ENCODE measurements at places on chromosomes 4 and X.

DNA sequence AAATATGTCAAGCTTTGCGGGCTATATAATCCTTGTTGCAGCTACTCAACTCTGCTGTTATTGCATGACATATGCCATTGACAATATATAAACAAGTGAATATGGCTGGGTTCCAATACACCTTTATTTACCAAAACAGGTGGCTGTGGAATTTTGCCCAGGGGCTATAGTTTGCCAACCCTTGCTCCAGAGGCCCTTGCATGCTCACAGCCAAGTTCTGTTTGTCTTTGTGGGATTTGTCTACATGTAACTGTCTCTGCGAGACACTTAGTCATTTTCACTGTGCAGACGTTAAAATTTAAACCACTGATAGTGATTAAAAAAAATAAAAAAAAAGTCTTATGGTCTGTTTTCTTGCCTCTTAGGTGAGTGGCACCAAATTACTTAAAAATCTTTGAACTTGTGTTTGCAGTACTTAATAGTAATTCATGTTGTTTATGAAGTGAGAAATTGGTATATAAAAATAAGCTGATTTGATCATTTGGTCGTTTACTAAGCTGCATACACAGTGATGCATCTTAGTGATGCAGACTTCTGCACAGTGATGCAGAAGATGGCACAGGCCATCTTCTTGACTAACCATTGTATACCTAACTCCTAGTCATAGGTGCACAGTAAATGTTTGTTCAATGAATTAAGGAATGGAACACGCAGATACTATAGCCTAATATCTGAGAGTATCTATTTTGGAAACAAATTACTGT, 170.9 kb downstream of the FRMPD4 start:
- H3K27me3 ChIP-seq = no peaks in the 10 kb centered on the region
- H3K27ac ChIP-seq = no peak overlapping the region
- no peak overlapping the region for H3K4me3 ChIP-seq
- H3K36me3 ChIP-seq = no peaks in the 10 kb centered on the region
- H3K4me1 ChIP-seq = no peaks in the 10 kb centered on the region
- DNase-seq = no peak

DNA sequence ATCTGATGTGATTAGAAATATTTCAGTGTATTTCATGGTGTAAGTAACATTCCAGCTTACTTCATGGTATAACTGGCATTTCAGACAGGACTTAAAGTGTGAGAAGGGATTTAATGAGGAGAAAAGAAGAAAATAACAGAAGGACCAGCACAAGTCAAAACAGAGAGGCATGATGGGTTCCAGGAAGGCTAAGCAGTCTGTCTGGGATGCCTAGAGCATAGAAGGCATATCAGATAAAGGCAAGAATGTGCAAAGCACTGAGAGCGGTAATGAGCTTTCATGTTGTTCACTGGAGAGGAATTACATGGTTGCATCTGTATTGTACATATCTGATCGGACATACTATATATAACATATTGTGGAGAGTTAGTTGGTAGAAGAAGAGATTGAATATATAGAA, 54.2 kb downstream of the GRID2 start:
- H3K27me3 ChIP-seq = no peaks in the 10 kb centered on the region
- H3K36me3 ChIP-seq = no peaks in the 10 kb centered on the region
- DNase-seq = no peak
- no peak overlapping the region for H3K27ac ChIP-seq
- no peak overlapping the region for H3K4me3 ChIP-seq

GRCh38 chr4:76821641-76822040, 76.3 kb downstream of the SOWAHB start:
- DNase-seq = no peak
- no peaks in the 10 kb centered on the region for H3K4me1 ChIP-seq
- H3K4me3 ChIP-seq = no peak overlapping the region
- no peak overlapping the region for H3K27ac ChIP-seq
- H3K27me3 ChIP-seq = no peaks in the 10 kb centered on the region

DNA sequence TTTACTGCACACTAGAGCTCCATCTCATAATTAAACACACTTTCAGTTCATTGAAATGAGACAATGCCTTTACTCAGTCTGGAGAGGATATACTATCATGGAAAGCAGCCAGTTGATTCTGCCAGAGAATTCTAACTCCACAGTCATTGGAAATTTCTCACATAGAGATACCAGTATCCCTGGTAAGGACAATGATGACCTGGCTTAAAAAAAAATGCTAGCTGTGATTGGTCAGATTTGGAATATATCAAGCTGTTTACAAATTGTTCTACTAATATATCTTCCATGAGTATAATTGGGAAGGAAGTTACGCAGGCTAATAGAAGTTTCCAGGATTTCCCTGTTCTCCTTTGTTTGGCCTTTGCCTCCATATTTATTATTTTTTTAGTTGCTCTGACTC, 34.5 kb upstream of the TLL1 start:
- no peaks in the 10 kb centered on the region for H3K4me1 ChIP-seq
- DNase-seq = no peak
- H3K27me3 ChIP-seq = no peaks in the 10 kb centered on the region
- H3K27ac ChIP-seq = no peak overlapping the region
- no peaks in the 10 kb centered on the region for H3K36me3 ChIP-seq

GRCh38 chrX:151912780-151913179, at the start of gene MAGEA4:
Gene MAGEA4 (plus strand): TSS chrX:151912889. CDS start chrX:151923665, 10,776 bp downstream.
- no peak within 1 kb of the TSS for H3K4me3 ChIP-seq
- no peak within 1 kb of the TSS for H3K27ac ChIP-seq
- DNase-seq = no peak
- no peaks in the 10 kb centered on the region for H3K4me1 ChIP-seq

- H3K4me3 ChIP-seq = peak within 1 kb of the TSS; percentile 60
Observed at GRCh38 chrX:43656005-43656494, at the start of gene MAOA. Gene MAOA (plus strand): TSS chrX:43656299. CDS start chrX:43656342, 43 bp downstream.

- no peaks in the 10 kb centered on the region for H3K27me3 ChIP-seq
- H3K27ac ChIP-seq = no peak overlapping the region
- DNase-seq = no peak
- H3K4me1 ChIP-seq = no peaks in the 10 kb centered on the region
- H3K36me3 ChIP-seq = no peaks in the 10 kb centered on the region
- H3K4me3 ChIP-seq = no peak overlapping the region
Observed at GRCh38 chr4:3297066-3297859, 4.4 kb downstream of the RGS12 start.

DNA sequence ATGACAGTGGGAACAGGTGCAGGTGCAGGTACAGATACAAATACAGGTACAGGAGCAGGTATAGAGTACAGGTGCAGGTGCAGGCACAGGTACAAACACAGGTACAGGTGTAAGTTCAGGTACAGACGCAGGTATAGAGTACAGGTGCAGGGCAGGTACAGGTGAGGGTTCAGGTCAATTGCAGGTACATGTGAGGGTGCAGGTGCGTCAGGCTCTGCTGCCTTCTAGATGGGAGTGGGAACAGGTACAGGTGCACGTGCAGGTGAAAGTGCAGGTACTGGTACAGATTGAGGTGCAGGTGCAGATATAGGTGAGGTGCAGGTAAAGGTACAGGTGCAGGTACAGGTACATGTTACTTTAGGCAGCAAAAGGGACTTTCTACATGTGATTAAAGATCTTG, 85.7 kb downstream of the CRLF2 start:
- H3K36me3 ChIP-seq = no peaks in the 10 kb centered on the region
- no peak overlapping the region for H3K27ac ChIP-seq
- no peaks in the 10 kb centered on the region for H3K27me3 ChIP-seq
- H3K4me1 ChIP-seq = no peaks in the 10 kb centered on the region

- DNase-seq = no peak
- no peaks in the 10 kb centered on the region for H3K4me1 ChIP-seq
- H3K27me3 ChIP-seq = no peaks in the 10 kb centered on the region
- H3K4me3 ChIP-seq = no peak overlapping the region
Observed at GRCh38 chr4:100681289-100681688, 163.5 kb upstream of the EMCN start.

GRCh38 chr4:140289486-140289885, 84.0 kb upstream of the SCOC start:
- H3K27me3 ChIP-seq = no peaks in the 10 kb centered on the region
- H3K27ac ChIP-seq = no peak overlapping the region
- DNase-seq = no peak
- no peaks in the 10 kb centered on the region for H3K4me1 ChIP-seq

DNA sequence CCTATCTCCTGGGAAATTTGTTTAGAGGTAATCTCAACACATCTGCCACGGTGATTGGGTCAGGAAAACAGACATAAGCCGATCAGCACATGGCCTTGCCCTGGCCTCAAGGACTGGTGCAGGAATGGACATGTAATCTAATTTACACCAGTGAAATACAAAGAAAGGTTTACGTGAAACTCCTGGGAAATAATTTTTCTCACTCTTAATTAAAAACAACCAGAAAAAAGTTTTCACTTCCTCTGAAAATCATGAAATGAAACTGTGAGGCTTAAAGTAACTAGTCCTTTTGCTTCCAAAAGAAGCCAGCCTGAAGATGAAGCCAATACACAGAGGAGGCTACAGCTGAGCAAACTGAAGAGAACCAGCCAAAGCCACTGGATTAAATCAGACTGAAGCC, 154.1 kb upstream of the FAM241A start:
- DNase-seq = no peak
- H3K4me1 ChIP-seq = peaks cover 6% of the 10 kb centered on the region
- H3K4me3 ChIP-seq = no peak overlapping the region

GRCh38 chr4:4820261-4820660, 39.2 kb upstream of the MSX1 start:
- peaks cover 9% of the 10 kb centered on the region for H3K27me3 ChIP-seq
- H3K27ac ChIP-seq = no peak overlapping the region
- no peaks in the 10 kb centered on the region for H3K36me3 ChIP-seq

DNA sequence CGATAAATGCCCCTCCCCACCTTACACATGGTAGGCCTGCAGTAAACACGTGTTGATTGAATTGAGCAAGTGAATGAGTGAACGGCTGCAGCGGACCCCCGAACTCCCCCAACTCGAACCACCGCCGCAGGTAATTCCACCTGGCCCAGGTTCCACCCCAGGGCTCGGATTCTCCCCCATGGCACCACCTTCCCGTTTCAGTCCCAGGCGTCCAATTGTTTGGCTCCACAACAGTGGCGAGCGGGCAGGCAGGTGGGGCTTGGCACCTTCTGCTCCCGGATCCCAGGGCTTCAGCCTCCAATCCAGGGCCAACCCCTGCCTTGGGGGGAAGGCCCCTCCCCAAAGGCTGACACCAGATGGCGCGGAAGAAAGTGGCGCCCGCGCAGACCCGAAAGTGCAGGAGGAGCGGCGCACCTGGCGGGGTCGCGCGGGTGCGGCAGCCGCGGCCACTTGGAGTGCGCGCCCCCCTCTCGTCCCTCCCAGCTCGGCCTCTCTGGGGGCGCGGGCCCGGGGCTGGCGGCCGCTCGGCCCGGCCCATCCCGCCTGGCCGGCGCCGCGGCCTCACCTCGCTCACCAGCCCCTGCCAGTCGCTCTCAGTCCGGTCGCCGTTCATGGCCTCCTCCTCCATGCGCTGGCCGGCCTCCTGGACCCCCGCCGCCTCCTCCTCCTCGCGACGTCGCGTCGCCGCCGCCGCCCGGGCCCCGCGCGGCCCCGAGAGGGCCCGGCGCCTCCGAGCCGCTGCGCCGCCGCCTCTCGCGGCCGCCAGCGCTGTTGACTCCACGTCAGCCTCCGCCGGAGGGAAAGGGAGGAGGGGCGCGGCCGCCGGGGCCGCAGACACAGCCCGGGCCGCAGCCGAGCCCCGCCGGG, at the start of gene CCDC149:
Gene CCDC149 (minus strand): TSS at position 791 of the 867 bp plus-strand sequence. CDS start 178 bp downstream, at position 613.
- H3K36me3 ChIP-seq = no peaks in the 10 kb centered on the region
- DNase-seq = peak; percentile 71
- no peaks in the 10 kb centered on the region for H3K4me1 ChIP-seq
- no peaks in the 10 kb centered on the region for H3K27me3 ChIP-seq
- peak within 1 kb of the TSS; percentile 15 for H3K27ac ChIP-seq
- H3K4me3 ChIP-seq = peak within 1 kb of the TSS; percentile 97

- H3K36me3 ChIP-seq = no peaks in the 10 kb centered on the region
- no peaks in the 10 kb centered on the region for H3K4me1 ChIP-seq
- H3K4me3 ChIP-seq = no peak overlapping the region
- DNase-seq = no peak
Observed at GRCh38 chrX:95629737-95630136, 1054.9 kb upstream of the DIAPH2 start.

DNA sequence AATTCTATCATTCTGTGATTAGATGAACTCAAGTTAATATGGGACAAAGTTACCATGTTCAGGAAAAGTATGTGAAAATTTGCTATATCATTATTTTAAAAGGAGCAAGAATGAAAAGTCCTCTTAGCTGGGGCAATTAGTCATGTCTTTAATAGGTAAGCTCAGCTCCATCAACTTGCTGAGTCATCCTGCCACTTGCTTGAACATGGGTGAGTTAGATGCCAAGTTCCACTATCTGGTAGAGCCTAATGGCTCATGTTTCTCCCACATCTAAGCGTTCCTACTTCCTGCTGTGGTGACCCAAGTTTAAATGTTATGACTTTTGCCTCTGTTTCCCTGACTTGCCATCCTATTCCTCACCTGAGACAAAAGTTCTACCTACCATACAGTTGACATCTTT, 276.8 kb downstream of the ZNF674 start:
- H3K36me3 ChIP-seq = no peaks in the 10 kb centered on the region
- no peaks in the 10 kb centered on the region for H3K27me3 ChIP-seq
- peaks cover 12% of the 10 kb centered on the region for H3K4me1 ChIP-seq
- DNase-seq = no peak
- no peak overlapping the region for H3K4me3 ChIP-seq

- H3K4me1 ChIP-seq = no peaks in the 10 kb centered on the region
- no peaks in the 10 kb centered on the region for H3K27me3 ChIP-seq
- no peak overlapping the region for H3K27ac ChIP-seq
- H3K36me3 ChIP-seq = no peaks in the 10 kb centered on the region
Observed at GRCh38 chr4:40804598-40804997, 54.8 kb downstream of the NSUN7 start.

GRCh38 chr4:37138789-37139188, 105.8 kb upstream of the NWD2 start:
- no peak for DNase-seq
- no peak overlapping the region for H3K27ac ChIP-seq
- H3K36me3 ChIP-seq = no peaks in the 10 kb centered on the region
- no peaks in the 10 kb centered on the region for H3K27me3 ChIP-seq
- H3K4me3 ChIP-seq = no peak overlapping the region

DNA sequence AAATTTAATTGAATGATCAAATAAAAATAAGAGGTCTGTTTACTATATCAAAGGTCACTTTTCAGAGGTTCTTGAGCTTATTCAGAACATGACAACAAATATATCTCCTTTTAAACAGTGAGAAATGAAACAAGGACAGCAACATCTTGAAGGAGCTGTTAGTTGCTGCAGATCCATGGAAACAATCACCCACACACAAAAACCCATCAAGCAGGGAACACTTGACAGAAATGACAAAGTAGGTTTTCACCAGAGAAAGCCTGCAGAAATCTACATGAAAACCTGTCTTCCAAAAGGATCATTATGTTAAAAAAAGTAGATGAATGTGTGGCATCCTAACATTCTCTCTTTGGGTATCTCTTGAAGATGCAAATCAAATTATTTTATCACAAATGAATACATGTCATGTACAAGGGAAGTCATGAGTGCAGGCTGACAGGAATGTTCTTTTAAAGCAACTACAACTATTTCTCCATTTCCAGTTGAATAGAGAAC, 203.0 kb downstream of the GRIA2 start:
- H3K4me1 ChIP-seq = no peaks in the 10 kb centered on the region
- DNase-seq = no peak
- H3K27me3 ChIP-seq = no peaks in the 10 kb centered on the region
- no peak overlapping the region for H3K27ac ChIP-seq

GRCh38 chr4:80535551-80535950, 200.0 kb downstream of the CFAP299 start:
- H3K27ac ChIP-seq = no peak overlapping the region
- H3K4me3 ChIP-seq = no peak overlapping the region
- H3K27me3 ChIP-seq = no peaks in the 10 kb centered on the region
- peaks cover 8% of the 10 kb centered on the region for H3K4me1 ChIP-seq
- H3K36me3 ChIP-seq = no peaks in the 10 kb centered on the region
- DNase-seq = no peak

- no peaks in the 10 kb centered on the region for H3K27me3 ChIP-seq
- no peak overlapping the region for H3K27ac ChIP-seq
- H3K4me1 ChIP-seq = peaks cover 2% of the 10 kb centered on the region
- no peak for DNase-seq
- no peak overlapping the region for H3K4me3 ChIP-seq
Observed at GRCh38 chr4:159446266-159446976, 343.5 kb downstream of the RAPGEF2 start.

Measured in RWPE2 (cell line).